ENCODE measurements at places on chromosomes 16 and 17.

- DNase-seq: no peak
Measured at GRCh38 chr16:14301169-14302030, 230.3 kb downstream of the MRTFB start.

DNA sequence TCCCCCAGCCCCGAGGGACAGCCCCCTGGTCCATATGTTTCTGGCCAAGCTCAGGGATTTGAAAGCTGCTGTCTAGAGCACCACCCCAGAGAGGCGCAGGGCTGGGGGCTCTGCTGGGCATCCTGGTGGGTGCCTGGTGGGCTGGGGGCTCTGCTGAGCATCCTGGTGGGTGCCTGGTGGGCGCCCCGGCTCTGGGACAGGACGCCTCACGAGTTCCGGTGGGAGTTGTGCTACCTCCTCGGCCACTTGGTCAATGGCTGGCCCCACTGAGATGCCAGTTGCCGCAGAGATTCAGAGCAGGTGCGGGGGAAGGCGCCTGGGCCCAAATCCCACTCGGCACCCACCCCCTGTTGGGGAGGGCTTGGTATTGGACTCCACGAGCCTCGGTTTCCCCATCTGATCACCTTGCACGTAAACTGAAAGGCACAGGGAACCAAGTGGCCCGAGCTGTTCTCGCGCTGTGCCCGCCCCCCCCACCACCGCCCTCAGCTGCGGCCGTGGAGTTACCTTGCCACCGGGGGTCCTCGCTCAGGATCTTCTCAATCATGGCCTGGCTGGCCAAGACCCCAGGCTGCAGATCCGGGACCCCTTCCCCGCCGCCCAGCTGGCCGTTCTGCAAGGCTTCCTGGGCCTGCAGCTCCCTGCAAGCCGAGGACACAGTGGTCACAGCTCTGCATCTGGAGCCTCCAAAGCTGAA, 13.3 kb downstream of the UNKL start:
- DNase-seq: no peak

- no peak for DNase-seq
Measured at GRCh38 chr16:11481987-11482386, 104.7 kb downstream of the LITAF start.

DNA sequence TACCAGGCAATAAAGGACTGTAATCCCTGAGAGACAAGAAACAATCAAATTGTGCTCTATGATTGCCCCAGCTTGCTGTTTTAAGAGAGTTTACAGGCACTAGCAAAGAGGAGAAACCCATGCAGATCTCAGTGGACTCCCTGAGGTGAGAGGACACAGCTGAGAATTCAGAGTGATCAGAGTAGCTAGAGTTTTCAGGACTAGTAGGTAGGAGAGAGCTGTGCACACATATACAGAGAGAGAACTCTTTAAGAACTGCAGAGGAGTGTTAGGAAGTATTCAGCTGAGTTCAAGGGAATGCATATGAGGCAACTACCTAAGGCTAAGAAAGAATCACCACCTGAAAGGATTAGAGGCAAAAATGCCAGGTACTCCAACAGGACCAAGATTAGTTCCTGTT, 904.8 kb downstream of the CDH8 start:
- no peak for DNase-seq

DNA sequence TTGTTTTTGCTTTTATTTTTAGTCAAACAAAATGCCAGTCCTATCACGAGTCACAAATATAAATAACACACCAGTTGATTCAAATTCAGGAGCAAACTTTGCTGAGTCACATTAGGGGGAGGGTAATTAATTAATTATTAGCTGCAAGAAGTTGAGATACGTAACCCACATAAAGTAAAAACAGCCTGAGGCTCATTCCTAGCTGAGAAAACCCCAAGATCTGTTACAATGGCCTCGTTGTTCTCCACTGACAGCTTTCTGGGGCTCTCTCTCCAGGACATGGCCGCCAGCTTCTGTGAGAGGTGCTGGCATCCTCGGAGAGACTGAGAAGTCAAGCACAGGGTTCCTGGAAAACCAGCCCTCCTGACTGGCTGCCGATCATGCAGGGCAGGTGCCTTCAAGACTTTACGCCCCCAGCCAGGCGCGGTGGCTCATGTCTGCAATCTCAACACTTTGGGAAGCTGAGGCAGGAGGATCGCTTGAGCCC, 11.1 kb downstream of the RAB40B start:
- no peak for DNase-seq

DNA sequence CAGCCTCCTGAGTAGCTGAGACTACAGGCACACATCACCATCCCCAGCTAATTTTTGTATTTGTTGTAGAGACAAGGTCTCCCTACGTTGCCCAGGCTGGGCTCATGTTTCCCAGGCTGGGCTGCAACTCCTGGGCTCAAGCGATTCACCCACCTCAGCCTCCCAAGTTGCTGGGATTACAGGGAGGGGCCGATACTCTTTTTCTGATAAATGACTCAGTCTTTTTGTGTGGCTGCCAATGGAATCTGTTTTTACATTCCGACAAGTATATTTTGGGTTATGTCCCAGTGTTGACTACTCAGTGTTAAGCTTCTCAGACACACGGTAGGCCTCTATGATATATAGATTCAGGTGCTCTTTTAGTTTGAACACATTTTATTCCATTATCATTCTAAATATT, 58.1 kb downstream of the SLFN11 start:
- DNase-seq: no peak

DNA sequence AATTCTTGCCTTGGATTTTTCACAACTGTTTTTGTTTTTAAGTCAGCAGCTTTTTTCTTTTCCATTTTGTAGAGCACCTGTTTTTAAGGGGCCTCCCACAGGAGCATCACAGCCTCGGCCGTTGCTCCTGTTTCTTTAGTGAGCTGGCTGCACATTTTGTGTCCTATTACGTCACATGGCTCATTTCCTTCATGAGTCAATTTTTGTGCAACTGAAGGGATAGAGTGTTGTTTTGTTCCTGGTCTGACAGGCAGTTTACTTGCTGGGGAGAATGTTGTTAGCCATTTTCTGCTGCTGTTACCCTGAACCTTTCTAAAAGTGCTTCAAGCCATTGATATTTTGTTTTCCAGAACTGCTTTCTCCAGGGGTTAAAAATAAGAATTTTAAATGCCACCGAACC, 45.0 kb upstream of the CRISPLD2 start:
- no peak for DNase-seq

DNA sequence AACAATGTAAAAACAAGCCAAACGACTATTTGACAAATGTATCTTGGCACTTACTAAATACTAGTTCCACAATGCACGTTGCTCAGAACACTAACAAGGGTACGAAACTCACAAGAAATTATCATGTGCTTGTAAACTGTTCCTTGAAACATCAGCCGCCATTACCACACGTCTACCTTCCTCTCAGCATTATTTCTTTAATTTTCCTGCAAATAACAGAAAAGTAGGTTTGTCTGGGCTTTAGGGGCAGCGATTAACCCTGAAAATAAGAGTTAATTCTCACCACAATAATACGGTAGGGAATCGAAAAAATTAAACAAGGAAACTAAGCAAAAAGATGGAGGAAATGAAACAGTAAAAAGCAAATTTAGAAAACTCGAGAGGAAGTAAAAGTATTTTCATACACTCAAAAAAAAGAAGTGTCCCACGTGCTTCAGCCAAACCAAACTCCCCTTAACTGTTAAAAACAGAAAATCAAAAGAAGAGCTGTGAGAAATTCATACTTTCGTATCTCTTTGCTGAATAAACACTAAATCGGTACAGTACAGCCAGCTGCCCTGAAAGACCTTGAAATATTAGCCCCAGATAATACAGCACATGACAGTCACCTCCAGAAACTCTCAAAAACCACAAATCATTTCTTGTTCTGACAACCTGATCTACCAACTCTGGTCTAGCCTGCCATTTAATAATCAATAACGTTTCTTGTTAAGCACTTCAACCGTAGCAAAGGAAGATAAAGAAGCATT, 1.2 kb downstream of the ARHGAP17 start:
- no peak for DNase-seq

DNA sequence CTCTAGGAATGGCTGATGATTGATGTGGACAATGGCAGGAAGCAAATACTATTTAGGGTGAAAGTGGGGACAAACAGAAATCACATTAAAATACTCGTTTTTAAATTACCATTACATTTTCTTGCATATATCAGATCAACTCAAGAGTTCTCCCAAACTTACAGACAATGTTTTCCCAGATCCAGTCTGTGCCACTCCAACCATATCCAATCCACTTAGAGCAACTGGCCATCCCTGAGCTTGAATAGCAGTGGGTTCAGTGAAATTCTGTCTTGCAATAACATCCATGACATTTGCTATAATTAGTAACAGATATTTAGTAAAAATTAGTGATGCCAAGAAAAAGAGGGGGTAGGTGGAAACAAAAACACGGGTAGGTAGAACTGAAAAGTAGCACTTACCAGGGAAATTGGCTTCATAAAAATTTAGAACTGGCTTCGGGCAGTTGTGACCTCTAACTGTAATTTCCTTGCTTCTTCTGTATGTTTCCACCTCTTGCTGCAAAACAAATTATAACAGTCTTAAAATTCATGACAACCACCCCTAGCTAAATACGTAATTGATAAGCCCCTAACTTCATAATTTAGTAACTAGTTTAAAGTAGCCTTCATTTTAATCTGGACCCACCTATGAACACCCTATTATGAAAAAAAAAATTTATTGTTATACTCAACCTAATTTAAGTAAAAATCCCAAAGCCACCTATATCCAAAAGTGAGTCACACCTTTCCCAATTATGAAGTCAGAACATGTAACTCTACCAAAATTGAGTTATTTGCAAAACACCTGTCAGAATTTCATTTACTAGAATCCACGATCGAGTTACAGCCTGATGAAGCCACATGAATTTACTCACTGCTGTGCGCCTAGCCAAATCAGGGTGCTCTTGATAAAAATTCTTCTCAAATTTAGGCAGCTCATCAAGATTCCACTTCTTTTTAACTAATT, 2.0 kb downstream of the DDX5 start:
- DNase-seq: no peak

DNA sequence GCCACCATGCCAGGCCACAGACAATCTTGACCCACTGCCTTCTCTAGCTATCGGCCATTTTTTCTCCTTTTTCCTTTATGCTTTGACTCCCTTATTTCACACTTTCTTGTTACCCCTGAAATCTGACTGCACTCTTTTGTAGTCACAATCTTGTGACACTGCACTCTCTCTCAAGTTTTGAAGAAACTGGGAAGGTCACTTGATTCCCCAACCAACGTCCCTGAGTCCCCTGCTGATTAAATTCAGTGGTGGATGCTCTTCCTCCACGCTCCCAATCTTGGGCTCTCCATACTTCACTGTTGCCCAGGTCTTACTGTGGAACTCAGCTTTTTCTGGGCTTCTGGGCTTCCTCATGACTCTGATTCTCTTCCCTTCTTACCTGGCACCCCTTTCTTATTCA, 33.9 kb downstream of the PECAM1 start:
- no peak for DNase-seq

DNA sequence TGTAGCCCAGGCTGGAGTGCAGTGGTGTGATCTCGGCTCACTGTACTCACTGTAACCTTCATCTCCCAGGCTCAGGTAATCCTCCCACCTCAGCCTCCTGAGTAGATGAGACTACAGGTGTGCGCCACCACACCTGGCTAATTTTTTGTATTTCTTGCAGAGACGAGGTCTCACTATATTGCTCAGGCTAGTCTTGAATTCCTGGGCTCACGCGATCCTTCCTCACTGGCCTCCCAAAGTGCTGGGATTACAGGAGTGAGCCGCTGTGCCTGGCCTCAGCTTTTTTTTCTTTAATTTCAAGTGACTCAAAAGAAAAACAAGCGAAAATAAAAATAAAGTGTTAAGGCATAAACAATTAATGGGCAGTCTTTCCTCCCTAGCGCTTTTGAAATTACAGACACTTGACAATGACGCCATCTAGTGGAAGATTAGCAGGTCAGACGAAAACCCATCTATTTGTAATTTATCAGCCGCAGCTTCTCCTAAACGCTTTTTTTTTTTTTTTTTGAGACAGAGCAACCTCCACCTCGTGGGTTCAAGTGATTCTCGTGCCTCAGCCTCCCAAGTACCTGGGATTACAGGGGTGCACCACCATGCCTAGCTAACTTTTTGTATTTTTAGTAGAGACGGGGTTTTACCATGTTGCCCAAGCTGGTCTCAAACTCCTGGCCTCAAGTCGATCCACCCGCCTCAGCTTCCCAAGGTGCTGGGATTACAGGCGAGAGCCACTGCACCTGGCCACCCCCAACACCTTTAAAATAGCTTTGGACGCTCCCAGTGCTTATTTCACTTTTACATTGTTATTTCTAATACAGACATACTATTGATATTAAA, 28.1 kb upstream of the PECAM1 start:
- no peak for DNase-seq

GRCh38 chr17:7292194-7292593, 2.2 kb downstream of the YBX2 start:
- no peak for DNase-seq

- peak; percentile 68 for DNase-seq
Measured at GRCh38 chr17:29005936-29006511, at the start of gene SEZ6. Gene SEZ6 (minus strand): TSS chr17:29006033. CDS start chr17:29005869, 164 bp downstream.

- DNase-seq: no peak
Measured at GRCh38 chr16:54431041-54431996, 144.7 kb upstream of the IRX3 start.

DNA sequence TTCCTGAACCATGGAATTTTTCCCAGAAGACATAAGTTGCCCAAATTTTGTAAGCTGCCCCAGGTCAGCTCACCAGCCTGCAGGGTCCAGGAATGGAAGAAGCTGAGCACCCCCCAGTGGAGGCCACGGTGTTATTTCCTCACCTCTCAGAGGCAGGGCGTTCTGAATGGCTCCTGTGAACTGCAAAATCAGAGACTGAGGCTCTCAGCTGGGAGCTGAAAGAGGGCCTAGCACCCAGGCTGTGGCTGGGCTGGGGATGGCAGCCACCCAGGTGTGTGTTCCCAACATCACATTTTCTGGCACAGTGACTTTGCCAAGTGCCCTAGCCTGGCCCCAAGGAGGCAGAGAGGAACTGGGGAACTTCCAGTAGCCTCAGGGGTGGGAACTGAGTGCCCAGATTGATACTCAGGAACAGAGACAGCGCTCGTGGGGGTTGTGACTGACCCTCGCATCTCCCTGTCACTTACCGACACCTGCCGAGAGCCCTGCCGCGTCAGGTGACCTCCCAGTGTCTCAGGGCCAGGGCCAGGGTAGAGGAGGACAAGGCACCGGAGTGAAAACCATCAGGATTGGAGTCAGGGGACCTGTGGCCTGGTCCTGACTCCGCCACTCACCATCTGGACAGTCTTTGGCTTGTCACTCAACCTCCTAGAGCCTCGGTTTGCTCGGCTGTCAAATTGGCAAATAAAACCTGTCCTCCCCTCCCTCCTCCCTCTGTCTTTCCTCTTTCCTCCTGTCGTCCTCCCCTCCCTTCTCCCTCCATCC, 11.3 kb downstream of the CACNG4 start:
- no peak for DNase-seq
